ENCODE measurements at places on chromosomes 1 and 21.
A peak's percentile ranks its signal among the peaks of the same experiment; 100 is the strongest.

DNA sequence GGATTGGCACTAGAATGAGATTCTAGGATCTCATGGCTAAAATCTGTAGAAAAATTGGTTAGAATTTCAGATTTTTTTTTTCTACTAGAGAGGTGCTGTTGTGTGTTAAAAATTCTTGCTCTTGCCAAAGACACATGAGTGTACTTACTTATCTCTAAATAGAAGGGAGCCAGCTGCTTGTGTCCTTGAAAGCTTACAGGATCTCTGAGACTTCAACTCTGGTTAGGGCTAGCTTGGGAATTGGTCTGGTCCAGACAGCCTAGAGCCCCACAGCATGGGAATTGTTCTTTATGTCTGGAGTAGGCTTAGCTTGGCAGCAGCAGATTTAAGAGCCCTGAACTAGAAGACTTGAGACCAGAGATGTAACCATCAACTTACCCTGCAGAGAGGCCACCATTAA is 37.3 kb downstream of the MACO1 start:
- DNase-seq, result no peak

DNA sequence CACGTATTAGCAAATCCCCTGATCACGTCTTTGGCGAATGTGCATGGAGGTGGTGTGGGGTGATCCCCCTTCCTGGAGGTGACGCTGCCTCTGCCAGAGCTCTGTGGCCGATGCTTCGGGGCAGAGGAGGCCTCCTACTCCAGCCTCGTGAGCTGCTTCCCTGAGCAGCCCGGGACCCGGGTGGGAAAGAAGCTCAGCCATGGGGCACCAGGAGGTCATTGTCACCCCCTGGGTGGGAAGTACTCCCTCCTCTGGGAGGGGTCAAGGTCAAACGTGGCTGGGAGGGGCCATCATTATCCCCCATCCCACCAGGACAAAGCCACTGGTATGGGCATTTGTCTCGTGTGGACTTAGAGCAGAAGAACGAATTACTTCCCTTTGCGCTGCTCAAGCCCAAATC is 40.7 kb downstream of the KCNAB2 start:
- DNase-seq, result no peak

- no peak for DNase-seq
Measured at GRCh38 chr1:244963231-244963826, 99.0 kb upstream of the HNRNPU start.

DNA sequence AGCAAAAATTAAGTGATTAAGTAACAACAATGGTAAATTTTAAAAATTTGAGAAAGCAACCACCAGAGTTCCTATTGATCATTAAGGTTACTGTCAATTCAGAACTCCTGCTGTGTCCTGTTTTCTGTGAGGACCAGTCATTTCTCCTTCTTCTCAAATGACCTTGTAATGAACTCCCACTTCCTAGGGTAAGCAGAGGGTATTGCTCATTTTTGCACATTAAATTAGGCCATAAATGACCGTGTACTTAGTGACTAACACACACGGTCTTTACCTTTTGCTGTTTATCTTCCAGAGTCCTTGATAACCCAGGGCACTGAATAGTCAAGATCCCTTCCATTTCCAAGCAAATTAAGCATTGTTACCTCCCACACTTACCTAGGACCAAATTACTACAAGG is 227.5 kb upstream of the LYPLAL1 start:
- no peak for DNase-seq

- no peak for DNase-seq
Measured at GRCh38 chr1:64337926-64338325, 132.0 kb upstream of the CACHD1 start.

- no peak for DNase-seq
Measured at GRCh38 chr1:77044133-77044849, 174.9 kb downstream of the PIGK start.

GRCh38 chr1:25653558-25653957 is 37.0 kb downstream of the MAN1C1 start:
- DNase-seq, result no peak

GRCh38 chr1:113253187-113253586 is 137.1 kb upstream of the MAGI3 start:
- DNase-seq, result no peak

GRCh38 chr1:178868706-178869105 is 2.2 kb downstream of the ANGPTL1 start:
- DNase-seq, result no peak

DNA sequence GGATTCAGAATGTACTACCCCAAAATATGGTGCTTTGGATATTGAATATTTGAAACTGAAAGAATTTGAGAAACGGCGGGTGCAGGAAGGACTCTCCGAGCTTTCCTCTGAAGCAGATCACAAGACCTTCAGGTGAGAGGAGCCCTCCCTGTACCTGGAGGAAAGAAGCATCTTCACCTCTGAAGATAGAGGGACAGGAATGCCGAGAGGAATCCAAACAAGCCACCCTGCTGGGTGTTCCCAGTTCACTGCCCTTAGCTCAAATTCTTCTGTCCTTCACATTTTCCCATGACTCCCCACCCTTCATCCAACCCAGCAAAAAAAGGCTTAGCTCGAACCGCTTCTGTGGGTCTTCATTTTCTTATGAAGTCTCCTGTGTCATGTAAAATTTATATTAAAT is 18.2 kb upstream of the PADI2 start:
- no peak for DNase-seq

DNA sequence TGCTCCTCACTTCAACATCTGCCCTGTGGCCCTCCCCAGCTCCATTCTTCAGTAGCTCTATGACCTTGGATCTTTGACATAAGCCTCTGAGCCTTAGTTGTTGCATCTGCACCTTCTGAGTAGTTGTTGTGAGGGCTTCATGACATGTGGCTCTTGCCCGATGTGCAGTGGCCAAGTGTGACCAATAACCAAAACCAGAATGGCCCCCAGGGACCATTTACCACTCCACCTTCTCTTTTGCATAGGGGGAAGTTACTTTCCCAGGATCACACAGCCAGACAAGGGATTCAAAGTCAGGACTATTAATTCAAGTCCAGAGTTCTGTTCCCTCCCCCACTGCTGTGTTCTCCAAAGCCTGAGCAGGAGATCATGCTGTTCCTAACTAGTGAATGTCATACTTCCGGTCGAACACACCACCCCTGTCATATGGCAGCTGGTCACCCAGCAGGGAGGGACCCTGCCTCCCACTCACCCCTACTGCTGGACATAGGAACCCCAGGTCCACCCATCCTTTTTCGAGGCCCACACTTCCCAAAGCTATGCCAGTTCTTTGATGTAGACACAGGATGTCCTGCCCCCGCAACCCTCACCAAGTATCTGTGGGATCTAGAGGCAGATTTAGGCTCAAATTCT is 4.0 kb downstream of the FGR start:
- no peak for DNase-seq

DNA sequence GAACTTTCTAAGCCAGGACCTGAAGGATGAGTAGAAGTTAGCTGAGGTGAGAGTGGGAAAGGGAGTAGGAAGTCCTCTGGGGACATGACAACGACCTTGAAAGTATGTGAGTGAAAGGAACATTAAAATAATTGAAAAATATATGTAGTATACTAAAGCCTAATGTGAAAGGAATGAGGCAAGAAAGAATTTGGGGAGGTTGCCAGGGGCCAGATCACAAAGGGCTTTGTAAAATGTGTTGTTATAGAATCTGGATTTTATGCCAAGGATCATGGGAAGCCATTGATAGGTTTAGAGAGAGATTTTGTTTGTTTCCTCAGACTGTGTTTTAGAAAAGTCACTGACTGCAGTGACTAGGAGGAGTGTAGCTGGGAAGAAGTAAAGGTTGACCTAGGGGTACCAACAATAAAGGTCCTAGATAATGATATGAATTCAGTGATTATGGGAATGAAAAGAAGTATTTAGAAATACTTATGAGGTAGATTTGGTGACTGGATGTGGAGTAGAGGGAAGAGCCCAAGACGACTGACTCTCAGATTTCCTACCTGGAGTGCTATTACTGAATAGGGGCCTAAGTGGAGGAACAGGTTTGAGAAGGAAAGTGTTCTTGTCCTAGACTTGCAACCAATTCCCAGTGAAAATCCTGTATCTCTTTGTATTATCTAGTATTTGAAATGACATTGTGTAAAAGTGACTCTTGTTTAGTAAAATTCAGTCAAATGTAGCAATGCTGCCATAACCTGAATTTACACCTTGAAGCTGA is 179.8 kb downstream of the PHTF1 start:
- DNase-seq, result no peak

GRCh38 chr1:4702932-4703331 is 48.5 kb downstream of the AJAP1 start:
- peak; percentile 69 for DNase-seq

DNA sequence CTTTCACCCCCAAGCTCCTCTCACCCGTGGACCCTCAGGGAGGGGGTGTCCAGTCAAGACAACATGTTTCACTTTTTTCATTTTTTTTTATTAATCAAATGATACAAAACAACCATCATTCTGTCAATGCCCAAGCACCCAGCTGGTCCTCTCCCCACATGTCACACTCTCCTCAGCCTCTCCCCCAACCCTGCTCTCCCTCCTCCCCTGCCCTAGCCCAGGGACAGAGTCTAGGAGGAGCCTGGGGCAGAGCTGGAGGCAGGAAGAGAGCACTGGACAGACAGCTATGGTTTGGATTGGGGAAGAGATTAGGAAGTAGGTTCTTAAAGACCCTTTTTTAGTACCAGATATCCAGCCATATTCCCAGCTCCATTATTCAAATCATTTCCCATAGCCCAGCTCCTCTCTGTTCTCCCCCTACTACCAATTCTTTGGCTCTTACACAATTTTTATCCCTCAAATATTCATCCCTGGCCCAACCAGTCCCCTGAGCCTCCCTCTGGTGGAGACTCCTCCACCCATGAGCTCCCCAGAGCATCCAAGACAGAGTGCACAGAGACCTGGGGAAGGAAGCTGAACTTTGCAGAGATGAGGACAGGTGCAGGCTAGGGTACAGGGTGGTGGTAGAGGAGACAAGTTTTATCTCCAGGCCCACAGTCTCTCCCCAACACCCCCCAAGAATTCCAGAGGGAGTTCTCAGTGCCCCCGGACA is 1.4 kb upstream of the S100A16 start:
- no peak for DNase-seq

GRCh38 chr21:31145274-31145673 is 107.0 kb upstream of the KRTAP19-8 start:
- DNase-seq, result no peak

DNA sequence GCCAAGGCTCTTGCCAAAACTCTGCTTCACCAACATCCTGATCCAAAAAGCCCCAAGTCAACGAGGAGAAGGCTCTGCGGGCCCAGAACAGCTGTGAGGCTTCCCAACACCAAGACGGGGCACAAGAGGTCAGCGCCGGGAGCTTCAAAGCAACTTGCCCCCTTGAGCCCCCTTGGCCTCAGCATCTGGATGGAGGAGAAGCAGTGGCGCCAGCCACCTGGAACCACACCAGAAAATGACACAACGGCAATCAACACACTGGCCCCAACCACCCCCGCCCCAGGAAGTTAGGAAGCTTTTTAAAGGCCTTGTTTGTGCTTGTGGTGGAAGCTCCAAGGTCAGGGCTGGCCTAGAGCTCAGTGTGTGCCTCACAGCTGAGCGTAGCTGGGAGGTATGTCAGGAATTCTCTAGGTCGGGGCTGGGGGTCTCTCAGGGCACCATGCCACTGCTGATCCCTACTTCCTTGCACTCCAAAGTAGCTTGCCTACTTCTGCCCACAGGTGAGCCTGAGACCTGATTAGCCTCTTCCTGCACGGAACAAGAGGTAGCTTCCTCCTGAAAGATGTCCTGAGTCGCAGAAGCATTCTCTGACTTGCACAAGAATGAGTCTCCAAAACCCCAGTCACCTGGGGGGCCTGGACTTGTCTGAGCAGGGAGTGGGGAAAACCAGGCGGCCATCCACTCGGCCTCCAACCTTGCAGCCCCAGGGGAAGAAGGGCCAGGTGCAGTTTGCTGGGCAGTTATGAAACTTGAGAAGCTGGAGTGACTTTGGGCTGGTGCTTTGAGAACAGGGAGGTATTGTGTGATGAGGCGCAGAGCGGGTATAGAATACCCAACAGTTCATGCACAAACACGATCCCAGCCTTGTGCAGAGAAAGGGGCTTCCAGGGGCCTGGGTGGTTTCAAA is 9.7 kb upstream of the SRP9 start:
- DNase-seq, result no peak

GRCh38 chr21:44370027-44370735 is 16.8 kb downstream of the TRPM2 start:
- peak; percentile 77 for DNase-seq

DNA sequence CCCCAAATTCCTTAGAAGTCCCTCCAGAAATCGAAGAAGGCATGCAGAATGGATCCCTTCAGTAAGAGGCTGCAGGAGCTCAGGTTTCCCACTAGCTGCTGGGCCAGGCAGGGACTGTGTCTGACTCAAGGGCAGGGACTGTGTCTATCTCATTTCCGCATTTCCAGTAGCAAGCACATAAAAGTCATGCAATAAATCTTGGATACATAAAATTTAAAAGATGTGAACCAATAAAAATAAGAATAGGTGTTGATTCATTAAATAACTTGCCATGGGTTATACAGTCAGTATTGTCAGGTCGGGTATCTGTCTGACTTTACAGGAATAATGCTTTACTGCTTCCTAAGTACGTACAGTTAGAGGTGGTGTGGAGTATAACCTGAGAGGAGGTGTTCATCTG is 15.2 kb downstream of the PM20D1 start:
- DNase-seq, result no peak

- DNase-seq, result no peak
Measured at GRCh38 chr1:3420218-3420951, 34.1 kb upstream of the ARHGEF16 start.

Measured in HTR-8/SVneo (cell line).